NCI-H2227 treated with DMSO at 0.1 percent for 48 hours (cell line): ENCODE measurements at places on chromosomes 4 and X.

GRCh38 chr4:94523617-94524016, 71.9 kb downstream of the PDLIM5 start:
- no peak for DNase-seq

GRCh38 chr4:25938366-25938765, 24.3 kb downstream of the SMIM20 start:
- DNase-seq = no peak

DNA sequence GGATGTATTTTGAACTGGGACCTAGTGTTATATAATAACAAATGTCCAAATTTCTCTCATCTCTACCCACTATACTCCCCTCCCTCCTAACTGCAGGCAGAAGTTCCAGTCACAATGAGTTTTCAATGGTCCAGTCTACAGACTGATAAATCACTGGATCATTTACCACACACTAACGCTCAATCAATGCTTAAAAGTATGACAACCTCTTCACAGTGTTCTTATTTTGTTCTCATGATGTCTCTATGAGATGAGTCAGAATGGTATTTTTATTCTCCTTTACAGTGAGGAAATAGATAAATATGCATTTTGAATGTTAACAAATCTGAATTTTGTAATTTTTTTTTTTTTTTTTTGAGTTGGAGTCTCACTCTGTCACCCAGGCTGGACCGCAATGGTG, 83.7 kb upstream of the ETNPPL start:
- no peak for DNase-seq

GRCh38 chr4:168860827-168861226, 149.2 kb downstream of the CBR4 start:
- DNase-seq = no peak

DNA sequence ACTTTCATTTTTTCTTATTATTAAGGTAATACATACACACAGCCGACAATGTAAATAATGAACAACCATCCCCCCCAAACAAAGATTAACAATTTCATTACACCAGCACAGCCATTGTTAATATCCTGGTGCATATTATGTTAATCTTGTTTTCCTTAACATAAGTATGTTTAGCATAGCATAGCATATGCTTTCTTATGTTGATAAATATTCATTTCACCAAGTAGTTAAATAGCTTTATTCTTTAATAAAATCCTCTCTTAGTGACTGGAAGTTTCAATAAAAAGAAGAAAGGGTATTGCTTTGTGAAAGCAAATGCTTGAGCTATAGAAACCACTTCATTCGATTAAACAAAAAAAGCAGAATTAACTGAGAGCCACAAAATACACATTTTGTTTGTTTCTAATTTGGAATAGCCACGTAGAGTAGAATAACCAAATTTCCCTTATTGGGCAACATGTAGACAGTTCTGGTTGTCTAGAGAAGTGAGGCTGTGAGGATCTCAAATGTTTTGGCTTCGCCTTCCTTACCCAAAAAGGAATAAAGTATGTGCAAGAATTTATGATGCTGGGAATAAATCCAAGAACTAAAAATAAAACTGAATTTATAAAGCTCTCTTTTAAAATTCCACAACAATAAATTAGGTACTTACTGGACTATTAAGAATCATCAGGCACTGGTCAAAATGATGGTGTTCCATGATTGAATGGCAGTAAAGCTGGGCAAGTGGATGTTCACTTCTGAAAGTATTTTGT, 118.0 kb downstream of the PDE5A start:
- no peak for DNase-seq

- peak; percentile 70 for DNase-seq
Observed at GRCh38 chr4:112381996-112382692, 85.0 kb downstream of the ALPK1 start.

DNA sequence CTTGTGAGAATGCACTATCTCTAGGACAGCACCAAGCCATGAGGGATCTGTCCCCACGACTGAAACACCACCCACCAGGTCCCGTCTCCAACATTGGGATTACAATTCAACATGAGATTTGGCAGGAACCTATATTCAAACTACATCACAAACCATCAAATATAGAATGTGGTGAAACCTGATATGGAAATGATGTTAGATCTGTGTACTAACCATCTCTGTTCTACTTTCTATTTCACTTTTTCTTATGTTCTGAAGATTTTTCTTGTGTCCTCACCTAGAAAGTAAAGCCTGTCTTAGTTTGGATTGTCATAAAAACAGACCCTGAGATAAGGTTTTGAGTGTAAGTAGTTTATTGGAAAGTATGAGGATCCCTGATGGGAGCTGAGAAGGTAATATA, 37.8 kb upstream of the TACR3 start:
- DNase-seq = no peak

GRCh38 chr4:80265571-80266252, 752 bp upstream of the FGF5 start:
- no peak for DNase-seq

- DNase-seq = no peak
Observed at GRCh38 chr4:95627024-95627605, 78.3 kb upstream of the UNC5C start.

DNA sequence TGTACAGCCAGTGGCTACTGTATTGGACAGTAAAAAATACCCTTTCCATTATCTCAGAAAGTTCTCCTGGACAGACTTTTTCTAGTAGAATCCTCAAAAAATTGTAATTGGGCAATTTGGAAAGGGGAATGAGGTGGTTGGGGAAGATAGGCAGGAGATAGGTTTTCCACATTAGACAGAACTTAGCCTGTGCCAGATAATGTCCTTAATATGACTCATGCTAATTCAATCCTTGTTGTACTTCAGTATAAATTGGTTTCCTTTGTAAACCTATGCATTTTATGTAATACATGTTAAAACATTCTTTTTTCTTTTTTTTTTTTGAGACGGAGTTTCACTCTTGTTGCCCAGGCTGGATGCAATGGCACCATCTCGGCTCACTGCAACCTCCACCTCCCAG, 8.9 kb downstream of the EIF4E start:
- DNase-seq = no peak

- DNase-seq = no peak
Observed at GRCh38 chr4:113607998-113608397, 153.5 kb downstream of the CAMK2D start.

DNA sequence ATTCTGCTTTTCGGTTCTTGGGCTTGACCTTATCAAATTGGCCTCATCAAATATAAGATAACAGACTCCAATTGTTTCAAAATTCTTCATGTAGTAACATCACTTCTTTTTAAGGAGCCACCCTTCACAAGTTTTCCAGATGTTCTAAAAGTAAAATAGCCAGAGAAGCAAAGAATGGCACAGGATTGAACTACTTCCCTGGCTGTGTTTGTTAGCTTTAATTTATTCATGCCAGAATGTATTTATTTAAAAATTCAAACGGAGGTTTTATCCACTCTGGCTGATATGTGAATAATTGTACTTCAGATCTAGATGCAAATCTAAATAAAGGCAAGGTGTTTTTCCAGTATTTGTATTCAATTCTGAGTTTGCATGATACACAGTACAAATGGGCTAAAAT, 581.3 kb upstream of the TENM3 start:
- DNase-seq = no peak

DNA sequence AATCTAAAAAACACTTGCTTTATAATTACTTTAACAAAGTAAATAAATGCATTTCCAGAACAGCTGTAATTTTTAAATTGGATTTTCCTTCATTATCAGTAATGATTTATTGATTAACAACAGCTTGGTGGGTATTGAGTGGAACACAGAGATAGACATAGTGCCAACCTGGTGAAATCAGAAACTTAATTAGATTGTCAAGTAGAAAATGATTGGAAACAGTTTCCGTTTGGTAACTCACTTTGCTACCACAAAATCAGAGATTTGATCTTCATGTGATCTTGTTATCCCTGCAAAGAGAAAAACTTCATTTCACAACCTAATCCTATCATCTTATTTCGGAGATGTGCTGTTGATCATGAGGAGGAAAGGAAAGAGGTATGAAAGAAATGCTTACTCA, 70.8 kb downstream of the CAPN6 start:
- no peak for DNase-seq

- no peak for DNase-seq
Observed at GRCh38 chr4:134702374-134702773, 500.8 kb upstream of the PABPC4L start.

GRCh38 chr4:53477038-53477565, 99.7 kb downstream of the FIP1L1 start:
- DNase-seq = no peak

DNA sequence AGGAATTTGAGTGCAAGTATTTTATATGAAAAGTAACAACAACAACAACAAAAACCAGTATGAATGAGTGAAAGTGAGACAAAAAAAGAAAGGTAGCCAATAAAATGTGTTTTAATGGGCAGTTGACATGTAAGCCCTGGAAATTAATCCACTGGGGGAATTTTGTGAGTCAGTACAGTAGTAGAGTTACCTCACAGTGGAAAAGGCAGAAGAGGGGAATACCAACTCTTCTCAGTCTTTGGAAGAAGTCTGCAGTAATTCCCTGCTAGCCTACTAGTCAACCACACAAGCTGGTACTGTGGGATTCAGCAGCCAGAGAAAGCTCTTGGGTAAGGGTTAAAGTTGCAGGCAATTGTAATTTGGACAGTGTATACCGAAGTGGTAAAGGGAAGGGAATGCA, 76.3 kb upstream of the IL15 start:
- DNase-seq = no peak

DNA sequence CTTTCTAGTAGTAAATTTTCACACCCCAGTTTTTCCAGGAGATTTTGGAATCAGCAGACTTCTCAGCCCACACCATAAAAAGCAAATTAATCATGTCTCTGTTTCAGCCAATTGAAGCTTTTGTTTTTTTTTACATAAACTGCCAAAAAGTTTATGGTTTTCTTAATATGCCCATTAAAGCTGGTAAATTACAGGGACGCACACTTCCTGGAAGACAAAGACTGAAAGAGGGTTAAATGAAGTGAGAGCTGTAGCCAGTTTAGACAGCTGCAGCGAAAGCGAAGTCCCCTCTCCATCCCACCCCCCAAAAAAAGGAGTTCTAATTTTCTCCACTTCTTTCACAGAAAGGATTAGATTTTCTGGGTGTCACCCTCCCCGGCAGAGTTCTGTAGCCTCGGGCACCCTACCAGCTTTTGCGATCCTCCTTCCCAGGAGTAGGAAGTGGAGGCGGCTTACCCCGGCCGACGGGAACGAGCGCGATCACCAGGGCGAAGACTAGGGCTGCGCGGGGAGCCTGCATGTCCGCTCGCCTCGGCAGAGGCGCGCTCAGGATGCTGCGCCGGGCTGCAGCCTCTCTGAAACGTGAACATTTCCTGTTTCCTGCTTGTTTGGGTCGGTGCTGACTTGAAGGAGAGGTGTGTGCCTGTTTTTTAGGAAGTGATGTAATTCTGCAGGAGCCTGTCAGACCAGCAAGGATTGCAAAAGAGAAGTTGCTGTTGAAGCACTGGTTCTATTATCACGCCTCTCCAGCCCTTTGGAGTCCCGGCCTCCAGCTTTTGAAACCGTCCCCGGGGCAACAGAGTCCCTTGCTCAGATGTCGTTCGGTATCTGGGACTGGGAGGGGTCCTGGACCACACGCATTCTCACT, at the start of gene TMEM154:
Gene TMEM154 (minus strand): TSS at position 584 of the 868 bp plus-strand sequence. CDS start 64 bp downstream, at position 520.
- peak; percentile 28 for DNase-seq

GRCh38 chr4:14022456-14022855, 394.9 kb upstream of the BOD1L1 start:
- DNase-seq = no peak

DNA sequence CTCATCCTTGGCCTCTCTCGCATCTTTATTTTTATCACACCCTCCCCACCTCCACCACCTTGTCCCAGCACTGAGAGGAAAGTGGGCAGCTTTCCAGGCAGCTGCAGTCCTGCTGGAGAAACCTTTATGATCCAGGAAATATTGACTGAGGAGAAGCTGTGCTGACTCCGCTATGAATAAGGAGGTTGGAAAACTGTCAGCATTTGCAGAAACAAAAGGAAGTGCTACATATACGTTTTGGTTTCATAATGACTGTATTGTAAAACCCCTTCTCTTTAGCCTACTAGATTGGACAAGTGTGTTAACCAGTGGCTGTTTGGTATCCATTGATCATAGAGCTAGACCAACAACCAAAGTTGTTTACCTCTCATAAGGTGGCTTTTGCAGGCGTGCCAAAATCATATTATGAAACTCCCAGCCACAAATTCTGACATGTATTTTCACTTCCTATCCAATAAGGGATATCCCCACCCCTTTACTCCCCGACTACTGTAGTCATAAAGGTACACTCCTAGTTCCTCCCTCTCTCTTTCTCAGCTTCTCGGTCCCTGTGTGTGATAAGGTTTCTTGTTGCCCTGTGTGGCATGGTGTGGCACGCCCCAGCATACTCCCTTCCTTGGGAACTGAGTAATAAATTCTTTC, 88.4 kb downstream of the GPR143 start:
- DNase-seq = no peak

DNA sequence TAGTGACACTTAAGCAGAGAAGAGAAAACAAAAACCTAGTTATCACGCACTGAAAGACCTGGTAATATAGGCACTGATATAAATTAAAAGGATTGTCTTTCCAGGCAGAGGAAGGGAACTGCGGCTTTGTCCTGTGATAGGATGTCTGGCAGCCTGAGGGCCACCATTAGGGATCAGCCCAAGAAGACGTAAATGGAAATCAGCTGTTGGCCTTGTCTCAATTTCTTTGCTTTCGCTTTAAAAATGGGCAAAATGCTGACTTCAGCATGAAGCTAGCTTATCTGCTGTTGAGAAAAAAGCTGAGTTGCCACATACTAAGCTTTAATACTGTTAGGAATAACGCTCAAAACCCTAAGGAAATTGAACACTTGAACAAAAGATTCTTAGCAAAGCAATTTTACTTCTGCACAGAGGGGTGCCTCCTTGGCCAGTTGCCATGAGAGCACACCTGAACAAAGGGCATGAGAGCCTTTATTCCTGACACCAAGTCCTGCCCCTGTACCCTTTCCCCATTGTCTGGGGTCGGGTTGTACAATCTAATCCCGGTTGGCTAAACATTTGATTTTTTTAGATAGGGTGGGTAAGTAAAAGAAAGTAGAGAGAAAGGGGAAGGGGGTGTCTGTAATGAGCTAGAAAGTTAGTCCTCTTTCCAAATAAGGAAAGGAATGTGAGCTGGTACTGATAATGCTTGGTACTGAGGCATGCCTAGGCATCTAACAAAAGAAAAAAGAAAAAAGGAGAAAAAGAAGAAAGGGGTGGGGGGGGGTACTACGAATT, 85.1 kb upstream of the UCP1 start:
- DNase-seq = peak; percentile 48

DNA sequence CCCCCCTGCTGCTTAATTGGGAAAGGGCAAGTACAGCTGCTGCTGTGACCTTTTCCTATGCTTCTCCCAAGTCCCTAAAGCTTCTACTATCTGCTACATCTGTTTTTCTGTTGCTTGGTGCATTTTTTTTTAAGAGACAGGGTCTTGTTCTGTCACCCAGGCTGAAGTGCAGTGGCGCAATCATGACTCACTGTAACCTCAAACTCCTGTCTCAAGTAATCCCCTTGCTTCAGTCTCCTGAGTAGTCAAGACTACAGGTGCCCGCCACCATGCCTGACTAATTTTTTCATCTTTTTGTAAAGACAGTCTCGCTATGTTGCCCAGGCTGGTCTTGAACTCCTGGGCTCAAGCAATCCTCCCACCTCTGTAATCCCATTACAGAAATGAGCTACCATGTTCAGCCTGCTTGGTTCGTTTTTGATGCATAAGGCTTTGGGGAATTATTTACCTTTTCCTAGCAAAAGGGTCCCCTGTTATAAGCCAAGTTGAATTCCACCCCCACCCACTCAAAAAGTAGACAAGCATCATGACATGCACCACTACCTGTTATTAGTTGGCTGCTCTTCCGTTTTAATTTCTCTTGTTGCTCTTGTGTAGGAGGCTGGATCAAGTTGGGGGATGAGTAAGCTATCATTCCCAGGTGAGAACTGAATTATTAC, 39.6 kb downstream of the DGKK start:
- DNase-seq = no peak

- no peak for DNase-seq
Observed at GRCh38 chrX:30680618-30681017, 27.4 kb downstream of the GK start.

- DNase-seq = no peak
Observed at GRCh38 chr4:5191831-5192230, 140.6 kb downstream of the STK32B start.
